ENCODE measurements at places on chromosomes 13 and 19.

DNA sequence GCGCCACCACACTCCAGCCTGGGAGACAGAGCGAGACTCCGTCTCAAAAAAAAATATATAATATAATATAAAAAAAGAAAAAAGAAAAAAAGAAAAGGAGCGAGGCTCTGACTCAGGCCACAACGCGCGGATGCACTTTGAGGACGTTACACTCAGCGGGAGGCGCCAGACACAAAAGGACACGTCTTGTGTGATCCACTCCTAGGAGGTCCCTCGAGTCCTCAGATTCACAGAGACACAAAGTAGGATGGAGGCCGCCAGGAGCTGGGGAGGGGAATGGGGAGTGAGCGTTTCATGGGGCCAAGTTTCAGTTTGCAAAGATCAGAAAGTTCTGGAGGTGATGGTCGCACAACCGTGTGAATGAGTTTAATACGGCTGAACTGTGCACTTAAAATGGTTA lies 8.5 kb upstream of the ABHD17A start:
- no peak for DNase-seq

DNA sequence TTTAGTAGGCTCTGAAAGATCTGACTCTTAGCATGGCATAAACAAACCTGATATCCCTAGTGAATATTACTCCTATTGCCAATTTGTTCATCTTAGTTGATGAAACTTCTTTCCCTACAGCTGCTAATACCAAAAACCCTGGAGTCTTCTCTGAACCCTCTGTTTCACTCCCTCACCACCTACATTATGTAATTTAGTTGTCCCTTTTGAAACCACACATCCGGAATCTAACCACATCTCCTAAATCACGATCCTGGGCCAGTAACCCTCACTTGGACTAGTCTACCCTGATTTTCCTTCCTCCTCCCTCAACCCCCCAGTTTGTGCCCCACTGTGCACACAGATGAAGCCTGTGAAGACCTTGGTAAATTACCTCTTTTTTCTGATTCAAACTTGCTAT lies 1.2 kb downstream of the ZNF256 start:
- no peak for DNase-seq

- no peak for DNase-seq
These were observed 35.0 kb upstream of the PNMA8B start for GRCh38 chr19:46530636-46531035.

DNA sequence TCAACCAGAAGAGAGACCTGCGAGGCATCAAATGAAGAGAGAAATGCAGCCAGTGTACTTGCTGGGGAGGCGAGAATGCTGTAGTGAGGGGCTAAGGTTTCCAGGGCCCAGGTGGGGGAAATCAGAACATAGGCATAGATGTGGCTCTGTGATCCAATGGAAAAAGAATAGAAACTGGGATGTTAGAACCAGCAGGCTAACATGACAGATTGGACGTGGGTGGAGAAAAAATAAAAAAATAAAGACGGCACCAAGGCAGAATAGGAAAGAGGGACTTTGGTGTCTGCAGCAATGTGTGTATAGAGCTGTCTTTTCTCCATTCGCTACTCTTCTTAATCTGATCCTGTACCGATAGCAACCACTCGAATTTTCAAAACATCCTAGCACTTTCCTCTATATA lies 381.0 kb upstream of the NBEA start:
- no peak for DNase-seq

- no peak for DNase-seq
These were observed 2.2 kb downstream of the ARHGAP45 start for GRCh38 chr19:1069009-1069779.

Data from activated CD4-positive, alpha-beta T cell treated with anti-CD3 and anti-CD28 coated beads for 24 hours (primary cell).